ENCODE measurements at places on chromosomes 7 and 10. TPM values are rescaled to one million over a fixed set of nuclear protein-coding genes. Genes with fewer than 3 reads are reported as not detected.
A peak's percentile ranks its signal among the peaks of the same experiment; 100 is the strongest.

GRCh38 chr7:21077602-21078001, 290.9 kb upstream of the SP8 start:
- DNase-seq = no peak

- DNase-seq = no peak
Observed at GRCh38 chr10:30827531-30828120, 198.1 kb upstream of the LYZL2 start.

GRCh38 chr7:111955616-111956015, 250.6 kb downstream of the DOCK4 start:
- DNase-seq = no peak

GRCh38 chr7:41705109-41705901, 2.4 kb upstream of the INHBA start:
- peak; percentile 95 for DNase-seq

DNA sequence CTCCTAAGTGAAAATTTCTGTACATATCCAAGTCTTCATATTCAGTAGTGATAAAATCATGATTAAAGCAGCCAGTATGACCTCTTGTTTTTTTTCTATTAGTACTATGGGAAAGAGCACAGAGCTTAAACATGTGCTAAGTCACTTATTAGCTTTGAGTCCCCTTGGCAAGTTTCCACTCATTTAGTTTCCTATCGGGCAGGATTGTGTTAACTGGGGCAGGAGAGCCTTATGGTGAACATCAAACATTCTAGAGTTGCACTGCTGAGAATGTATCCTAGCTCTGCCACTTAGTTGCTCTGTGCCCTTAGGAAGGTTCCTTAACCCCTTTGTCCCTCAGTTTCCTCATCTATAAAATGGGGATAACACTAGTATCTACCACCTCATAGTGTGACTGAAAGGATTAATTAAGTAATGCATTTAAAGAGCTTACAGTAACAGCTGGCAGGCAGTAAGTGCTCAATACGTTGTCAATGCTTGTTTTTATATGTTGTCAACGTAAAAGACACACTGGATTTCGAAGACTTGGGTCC, 117.6 kb downstream of the DOCK4 start:
- no peak for DNase-seq

DNA sequence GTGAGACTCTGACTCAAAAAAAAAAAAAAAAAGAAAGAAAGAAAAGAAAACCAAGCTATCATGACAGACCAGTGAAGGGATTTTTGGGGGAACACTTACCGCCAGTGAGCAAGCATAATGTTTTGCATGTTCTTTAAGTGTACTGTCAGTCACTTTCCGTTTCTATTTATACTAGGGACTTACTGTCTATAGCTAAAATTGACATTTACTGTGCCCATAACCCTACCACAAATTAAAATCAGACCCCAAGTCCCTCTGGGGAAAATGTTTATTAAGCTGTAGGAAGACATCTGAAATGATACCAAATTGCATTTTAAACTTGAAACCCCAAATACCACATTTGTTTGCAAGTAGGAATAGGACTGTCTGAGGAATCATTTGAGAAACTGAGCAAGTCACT, 252.8 kb downstream of the TRIL start:
- no peak for DNase-seq

- DNase-seq = no peak
Observed at GRCh38 chr7:2691011-2691707, 3.2 kb downstream of the AMZ1 start.

GRCh38 chr7:85237721-85238120, 50.9 kb upstream of the SEMA3D start:
- no peak for DNase-seq

DNA sequence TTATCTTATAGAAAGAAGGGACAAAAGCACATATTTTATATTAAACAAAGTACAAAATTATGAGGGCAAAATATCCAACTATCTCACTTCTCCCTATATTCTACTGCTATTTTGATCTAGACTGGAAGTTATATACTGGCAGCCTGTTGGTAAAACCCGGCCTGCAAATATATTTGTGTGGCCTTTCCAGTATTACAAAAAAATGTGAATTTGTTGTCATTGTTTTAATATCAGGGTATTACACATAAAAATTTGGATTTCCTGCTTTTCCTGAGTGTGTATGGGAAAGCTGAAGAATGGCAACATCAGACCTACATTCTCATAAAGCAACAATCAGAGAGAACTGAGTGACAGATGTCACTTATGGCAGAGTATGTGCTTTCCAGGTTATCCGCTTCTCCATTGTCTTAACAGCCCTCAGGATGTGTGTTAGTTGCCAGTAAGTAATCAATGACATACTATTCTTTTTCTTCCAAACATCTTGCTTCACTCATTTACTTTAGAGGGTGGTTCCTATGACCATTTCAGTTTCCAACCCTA, 7.3 kb downstream of the SYPL1 start:
- DNase-seq = no peak

GRCh38 chr10:13006037-13006436, 4.5 kb upstream of the CCDC3 start:
- DNase-seq = no peak

DNA sequence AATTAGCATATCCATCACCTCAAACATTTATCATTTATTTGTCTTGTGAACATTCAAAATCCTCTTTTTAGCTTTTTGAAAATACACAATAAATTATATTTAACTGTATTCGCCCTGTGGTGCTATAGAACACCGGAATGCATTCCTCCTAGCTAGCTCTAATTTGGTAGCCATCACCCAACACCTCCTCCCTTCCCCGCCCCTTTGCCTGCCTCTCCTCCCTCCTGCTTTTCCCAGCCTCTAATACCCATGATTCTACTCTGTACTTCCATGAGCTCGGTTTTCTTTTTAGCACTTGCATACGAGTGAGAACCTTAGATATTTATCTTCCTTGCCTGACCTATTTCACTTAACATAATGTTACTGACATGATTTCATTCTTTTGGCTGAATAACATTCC, 80.1 kb downstream of the ANKRD26 start:
- no peak for DNase-seq

- no peak for DNase-seq
Observed at GRCh38 chr7:93148727-93149126, 542 bp upstream of the SAMD9L start.

GRCh38 chr7:265998-266850, 23.7 kb upstream of the FOXL3 start:
- no peak for DNase-seq

DNA sequence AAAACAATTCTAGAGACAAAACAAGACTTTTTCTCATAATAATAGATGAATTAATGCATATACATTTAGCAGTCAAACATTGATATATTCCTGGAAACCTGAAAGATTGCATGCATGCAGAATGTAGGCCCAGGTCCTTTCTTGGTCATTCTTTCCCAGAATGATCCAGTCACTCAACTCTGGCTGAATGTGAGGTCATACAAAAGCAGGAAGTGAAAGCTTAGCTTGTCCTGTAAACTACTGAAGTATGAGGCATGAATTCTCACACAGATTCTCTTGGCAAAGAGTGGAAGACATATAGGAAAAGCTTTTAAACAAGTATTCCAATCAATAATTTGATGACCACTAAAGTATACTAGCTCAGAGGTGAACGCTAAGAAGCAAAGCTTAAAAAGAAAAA, 253.9 kb downstream of the PPP1R3A start:
- no peak for DNase-seq

GRCh38 chr10:132884041-132884440, 58.3 kb downstream of the CFAP46 start:
- DNase-seq = no peak

GRCh38 chr7:158303121-158303520, 284.5 kb downstream of the PTPRN2 start:
- no peak for DNase-seq

Gene ZYX
- total RNA-seq = 469 TPM

Gene AFAP1L2
- 23.2 TPM for total RNA-seq

Gene TCAF2
- 1.6 TPM for total RNA-seq

Gene SPDYE11
- total RNA-seq = not detected

Gene CALML3
- total RNA-seq = not detected

Gene SLC35G1
- total RNA-seq = 4.6 TPM

All from esophagus muscularis mucosa (tissue), 4 donors.